ENCODE measurements at places on chromosomes 1 and 21. TPM values are rescaled to one million over a fixed set of nuclear protein-coding genes. Genes with fewer than 3 reads are reported as not detected.

- no peak for DNase-seq
Measured at GRCh38 chr1:179958359-179958758, 3.7 kb downstream of the CEP350 start.

Gene TMEM81
- 0.79 TPM for polyA plus RNA-seq

DNA sequence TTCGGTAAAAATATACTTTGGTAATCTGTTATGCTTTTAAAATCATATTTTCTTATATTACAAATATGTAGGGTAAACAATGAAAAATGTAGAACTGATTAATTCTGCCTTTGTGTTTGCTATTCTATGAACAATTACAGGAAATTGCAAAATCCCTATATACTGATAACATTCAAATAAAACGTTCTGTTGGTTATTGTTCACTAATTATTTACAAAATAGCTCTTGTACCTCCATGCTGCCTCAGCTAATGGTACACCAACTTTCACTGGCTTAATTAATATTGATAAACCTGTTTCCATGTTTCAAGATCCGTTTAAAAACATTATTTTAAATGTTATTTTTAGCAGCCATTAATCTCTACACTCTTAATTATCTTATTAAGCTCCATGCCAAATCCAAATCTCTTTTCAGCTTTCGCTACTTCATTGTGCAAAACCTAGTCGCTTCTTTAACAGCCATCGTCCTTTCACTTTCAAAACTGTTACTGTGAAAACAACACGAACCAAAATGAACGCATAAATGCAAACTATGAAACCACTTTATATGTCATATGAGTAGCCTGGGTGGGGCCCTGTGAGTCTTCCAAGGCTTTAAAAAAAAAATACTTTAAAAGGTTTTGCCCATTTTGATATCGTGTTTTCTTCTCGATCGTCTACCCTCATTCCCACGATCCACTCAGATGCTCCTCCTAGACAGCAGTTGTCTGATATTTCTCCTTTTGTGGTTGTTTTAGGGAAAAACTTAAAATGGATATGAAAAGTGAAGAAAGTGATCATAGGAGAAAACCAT is 807.1 kb downstream of the USP25 start:
- DNase-seq = no peak

Gene ZNF648
- polyA plus RNA-seq = not detected

DNA sequence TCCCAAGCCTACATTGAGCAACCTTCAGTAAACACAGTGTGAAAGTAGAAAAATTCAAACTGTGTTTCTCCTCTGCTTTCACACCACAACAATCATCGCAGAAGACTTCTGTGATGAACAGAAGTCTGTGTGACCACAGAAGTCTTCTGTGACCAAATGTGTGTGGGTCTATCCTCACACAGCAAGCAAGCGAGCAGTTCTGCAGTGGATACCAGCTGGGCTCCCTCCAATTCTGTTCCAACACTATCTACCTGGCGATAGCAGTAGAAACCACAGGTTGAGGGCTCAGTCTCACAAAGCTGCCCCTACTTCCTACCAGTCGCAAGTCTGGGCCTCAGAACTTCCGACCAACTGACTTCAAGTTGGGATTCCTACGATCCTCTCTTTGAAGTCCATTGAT is 21.0 kb upstream of the RAP1A start:
- peak; percentile 56 for DNase-seq

Measured in immature natural killer cell (primary cell).